ENCODE measurements at places on chromosomes 7 and 10.

DNA sequence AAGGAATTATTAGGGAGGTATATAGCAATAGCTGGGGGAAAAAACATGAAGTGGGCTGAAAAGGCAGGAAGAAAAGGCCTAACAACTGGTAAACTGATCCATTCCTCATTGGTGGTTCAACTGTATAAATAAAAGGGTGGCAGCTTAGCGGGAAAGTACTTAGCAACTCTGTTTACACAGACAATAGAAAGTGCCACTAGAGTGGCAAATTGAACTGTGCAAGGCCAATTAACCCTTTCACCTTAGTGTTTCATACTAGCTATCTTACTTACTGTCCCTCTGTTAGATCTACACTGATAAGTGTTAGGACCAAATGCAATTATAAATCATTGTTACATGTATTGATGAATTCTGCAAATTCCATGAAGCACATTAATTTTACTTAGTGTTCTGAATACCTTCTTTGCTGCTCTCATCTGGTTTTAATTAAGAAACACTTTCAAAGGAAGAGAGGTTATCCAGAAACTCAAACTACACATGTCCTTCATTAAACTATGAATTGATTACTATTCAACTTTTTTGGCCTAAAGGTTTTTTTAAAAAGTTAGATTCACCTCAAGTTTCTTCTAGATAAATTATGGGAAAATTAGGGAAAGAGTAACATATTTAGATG is 28.0 kb downstream of the DNAJC1 start:
- no peak for DNase-seq

DNA sequence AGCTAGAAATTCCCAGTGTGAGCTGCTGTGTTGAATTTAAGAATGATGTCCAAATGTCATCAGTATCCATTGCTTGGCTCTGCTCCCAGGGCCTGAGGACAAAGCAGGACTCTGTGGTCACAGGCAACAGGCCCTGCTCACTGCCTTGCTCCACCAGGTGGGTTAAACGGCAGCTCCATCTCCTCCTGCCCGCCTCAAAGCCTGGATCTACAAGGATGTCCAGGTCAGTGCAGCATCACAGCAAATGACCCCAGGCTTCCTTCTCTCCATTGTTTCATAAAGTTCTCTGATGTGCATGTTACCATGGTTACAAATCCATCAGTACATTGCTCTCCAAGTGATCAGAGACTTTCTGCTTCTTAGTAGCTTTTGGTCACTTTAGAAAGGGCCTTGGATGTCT is 322.0 kb upstream of the ZNF32 start:
- DNase-seq = no peak

- DNase-seq = no peak
Measured at GRCh38 chr10:18594574-18595156, 56.7 kb downstream of the NSUN6 start.

- no peak for DNase-seq
Measured at GRCh38 chr10:24650669-24651391, 72.9 kb downstream of the ARHGAP21 start.

DNA sequence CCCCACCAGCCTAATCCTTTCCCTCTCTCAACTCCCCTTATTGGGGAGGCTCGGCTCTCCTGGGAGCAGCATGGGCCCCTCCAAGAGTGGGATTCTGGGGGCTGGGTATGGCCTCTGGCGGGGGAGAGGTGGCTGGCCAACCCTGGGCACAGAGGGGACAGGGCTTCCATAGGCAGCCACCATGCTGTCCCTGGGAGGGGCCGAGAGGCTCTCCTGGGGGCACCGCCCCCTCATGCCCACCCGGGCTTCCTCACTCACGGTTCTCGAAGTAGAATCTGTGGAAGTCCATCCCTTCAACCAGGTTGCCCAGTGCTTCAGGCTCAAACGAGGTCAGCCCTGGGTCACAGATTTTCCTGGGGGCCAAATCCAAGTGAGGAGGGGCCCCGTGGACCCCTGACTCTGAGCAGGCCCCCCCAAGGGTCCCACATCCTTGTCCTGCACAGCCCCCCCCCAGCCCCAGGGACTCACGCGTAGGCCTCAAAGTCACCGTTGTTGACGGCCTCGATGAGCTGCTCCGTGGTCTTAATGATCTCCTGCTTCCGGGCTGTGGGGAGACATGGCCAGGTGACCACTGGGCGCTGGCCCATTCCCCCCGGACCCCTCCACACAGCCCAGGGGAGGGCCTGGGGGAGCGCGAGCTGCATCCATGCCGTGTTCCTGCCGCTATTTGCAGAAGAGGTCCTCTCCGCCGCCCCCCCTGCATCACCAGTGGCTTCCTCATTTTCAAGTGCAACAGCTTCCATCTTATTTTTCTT is 19.8 kb downstream of the YKT6 start:
- no peak for DNase-seq

GRCh38 chr10:124354411-124355382 is 64.0 kb downstream of the OAT start:
- no peak for DNase-seq

GRCh38 chr10:5904227-5904626 is 14.2 kb downstream of the FBH1 start:
- no peak for DNase-seq

- no peak for DNase-seq
Measured at GRCh38 chr10:3208481-3209406, 36.2 kb upstream of the PITRM1 start.

DNA sequence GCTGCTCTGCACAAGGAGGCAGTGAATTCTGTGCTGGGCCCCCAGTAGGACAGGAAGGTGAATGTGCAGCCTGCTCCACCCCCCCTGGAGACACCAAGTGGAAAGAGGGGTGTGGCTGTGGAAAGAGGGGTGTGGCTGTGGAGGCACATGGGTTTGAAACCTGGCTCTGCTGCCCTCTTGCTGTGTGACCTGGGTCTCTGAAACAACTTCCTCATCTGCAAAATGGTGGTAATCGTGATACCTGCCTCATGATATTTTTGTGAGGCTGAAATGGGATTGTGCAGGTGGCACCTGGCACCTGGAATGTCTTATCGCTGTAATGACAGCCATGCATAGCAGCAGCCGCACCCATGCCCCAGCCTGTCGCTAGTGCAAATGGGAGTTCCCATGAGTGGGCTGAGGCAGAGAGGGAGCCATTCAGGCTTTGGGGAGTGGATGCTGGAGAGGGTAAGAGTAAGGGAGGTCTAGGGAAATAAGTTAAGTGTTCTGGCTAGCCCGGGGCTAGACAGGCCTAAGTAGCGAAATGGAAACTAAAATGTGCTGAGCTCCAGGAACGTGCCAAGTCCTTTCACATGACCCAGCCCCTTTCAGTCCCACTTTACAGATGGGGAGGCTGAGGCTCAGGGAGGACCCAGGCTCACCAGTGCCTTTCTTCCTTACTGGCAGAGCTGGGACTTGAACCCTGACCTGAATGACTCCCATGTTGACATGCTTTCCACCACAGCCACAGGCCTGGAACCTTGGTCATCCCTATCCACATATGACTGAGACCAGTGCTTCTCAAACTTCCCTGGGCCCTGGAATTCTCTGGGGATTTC is 35.0 kb downstream of the C10orf105 start:
- no peak for DNase-seq

DNA sequence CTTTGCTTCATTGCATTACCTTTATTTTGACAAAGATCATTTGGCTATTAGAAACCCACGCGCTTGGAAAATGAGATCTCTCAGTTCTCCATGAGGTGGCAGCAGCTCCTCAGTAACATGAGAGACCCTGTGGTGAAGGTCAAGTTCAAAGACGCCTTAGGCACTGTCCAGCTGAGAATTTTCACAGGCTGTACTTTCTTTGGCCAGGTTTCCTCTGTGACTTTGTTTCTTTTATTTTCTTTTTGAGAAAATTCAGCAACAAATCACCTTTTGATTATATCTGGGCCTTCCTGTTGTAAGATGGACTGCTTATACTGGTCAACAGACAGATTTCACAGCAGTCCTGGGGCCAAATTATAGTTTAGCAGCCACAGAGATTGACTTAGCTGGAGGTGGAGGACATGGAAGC is 54.5 kb downstream of the RAB18 start:
- peak; percentile 6 for DNase-seq

DNA sequence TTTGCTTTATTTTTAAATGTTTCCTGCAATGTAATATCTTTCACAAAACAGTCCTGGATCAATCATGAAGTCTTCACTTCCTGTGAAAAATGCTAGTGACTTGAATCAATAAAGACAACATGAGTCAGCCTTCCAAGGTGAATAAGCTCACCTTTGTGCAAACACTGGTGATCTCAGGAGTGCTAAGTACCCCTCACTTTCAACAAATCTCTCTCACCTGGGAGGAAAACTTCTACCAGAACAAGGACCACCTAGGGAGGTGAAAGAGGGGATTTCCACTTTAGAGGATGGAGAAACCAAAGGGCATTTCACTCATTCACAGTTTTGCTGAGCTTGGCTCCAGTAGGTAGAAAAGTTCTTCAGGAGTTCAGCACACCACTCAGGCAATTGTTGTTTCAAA is 64.8 kb downstream of the CALD1 start:
- no peak for DNase-seq

DNA sequence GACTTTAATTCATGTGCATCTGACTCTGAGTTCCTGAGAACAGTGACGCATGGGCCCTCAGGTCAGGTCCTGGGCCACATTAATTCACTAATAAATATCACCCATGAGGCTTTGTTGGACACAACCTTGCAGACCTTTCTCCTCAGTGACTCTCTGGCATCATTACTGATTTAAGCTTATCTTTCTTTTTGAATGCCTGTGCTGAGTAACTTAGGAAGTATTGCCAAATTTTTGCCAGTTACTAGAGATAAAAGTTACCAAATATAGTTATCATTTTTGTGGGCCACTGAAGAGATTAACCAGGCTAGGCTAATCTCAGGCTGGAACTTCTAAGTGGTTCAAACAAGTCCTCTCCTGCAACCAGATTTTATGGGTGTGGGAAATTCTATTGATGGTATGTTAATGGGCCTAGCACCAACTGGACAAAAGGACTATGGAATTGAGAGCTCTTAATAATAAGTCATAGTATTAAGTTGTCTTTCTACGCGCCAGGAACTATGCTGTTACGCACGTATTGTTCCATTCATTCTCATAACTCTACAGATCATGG is 28.8 kb upstream of the PRTFDC1 start:
- no peak for DNase-seq

DNA sequence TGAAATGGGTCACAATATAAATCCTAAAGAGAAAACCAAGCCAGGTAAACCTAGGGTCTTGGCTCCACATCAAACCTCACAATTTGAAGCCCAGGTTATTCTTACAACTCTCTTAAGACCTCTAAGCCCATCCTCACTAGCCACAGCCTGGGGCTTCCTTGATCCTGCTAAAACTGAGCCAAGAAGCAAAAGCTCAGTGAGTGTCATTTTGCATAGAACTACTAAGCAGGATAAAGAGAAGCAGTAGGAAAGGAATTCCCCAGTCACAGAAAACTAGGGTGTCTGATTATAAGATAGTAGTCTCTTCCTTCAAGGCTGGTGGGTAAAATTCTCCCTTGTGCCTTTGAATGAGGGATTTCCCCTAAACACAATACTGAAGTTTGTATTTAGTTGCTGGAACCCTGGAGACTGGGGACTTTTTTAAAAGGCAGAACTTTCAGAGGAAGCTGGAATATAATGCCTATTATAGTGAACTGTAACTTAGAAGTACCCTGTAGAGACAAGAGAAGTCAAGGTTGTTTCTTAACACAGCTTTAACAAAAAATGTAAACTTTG is 196.6 kb upstream of the KIAA1217 start:
- DNase-seq = no peak

GRCh38 chr7:78327718-78328117 is 529.1 kb downstream of the PHTF2 start:
- DNase-seq = no peak

DNA sequence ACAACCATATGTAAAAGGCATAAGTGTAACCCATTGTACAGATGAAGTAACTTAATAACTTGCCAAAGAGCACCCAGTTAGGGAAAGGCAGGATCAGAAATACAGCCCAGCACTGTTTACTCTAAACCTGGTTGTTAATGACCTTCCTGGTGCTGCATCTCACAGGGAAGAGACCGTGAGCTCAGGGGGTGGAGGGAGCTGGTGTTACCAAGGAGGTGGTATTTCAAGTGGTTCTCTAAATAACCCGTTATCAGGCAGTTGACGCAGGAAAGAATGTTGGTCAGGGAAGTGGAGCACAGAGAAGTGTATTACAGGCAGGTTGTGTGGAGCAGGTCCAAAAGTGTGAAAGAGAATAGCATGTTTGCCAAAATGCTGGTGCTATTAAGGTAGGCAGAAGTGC is 4.4 kb upstream of the ST7 start:
- no peak for DNase-seq

GRCh38 chr7:126524967-126525366 is 727.8 kb downstream of the GRM8 start:
- no peak for DNase-seq

GRCh38 chr7:123797673-123798531 is 47.1 kb upstream of the HYAL4 start:
- peak; percentile 8 for DNase-seq

GRCh38 chr10:97525683-97526110 is 27.0 kb downstream of the UBTD1 start:
- DNase-seq = no peak

- no peak for DNase-seq
Measured at GRCh38 chr7:22681852-22682657, 44.9 kb upstream of the IL6 start.

- peak; percentile 56 for DNase-seq
Measured at GRCh38 chr7:129952086-129952652, 591 bp downstream of the UBE2H start.
